ENCODE measurements at places on chromosomes 2 and 18.
A peak's percentile ranks its signal among the peaks of the same experiment; 100 is the strongest.

DNA sequence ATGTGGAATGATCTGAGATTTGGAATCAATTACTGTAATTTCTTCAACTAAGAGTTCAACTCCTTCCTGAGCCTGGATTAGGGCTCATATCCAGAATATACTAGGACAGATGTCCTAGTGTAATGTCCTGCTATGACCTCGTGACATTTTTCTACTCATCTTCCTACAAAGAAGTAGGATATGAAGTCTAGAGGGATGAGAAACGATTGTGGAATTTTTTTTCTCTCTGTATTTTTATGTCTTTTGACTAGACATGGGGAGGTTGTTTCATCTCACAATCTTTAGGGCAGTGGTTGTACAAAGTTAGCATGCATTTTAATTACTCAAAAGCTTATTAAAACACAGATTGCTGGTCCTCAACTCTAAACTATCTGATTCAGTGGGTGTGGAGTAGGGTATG, 203.0 kb downstream of the PARD3B start:
- DNase-seq = no peak

- DNase-seq = no peak
Observed at GRCh38 chr2:85779641-85780315, 26.0 kb downstream of the ATOH8 start.

DNA sequence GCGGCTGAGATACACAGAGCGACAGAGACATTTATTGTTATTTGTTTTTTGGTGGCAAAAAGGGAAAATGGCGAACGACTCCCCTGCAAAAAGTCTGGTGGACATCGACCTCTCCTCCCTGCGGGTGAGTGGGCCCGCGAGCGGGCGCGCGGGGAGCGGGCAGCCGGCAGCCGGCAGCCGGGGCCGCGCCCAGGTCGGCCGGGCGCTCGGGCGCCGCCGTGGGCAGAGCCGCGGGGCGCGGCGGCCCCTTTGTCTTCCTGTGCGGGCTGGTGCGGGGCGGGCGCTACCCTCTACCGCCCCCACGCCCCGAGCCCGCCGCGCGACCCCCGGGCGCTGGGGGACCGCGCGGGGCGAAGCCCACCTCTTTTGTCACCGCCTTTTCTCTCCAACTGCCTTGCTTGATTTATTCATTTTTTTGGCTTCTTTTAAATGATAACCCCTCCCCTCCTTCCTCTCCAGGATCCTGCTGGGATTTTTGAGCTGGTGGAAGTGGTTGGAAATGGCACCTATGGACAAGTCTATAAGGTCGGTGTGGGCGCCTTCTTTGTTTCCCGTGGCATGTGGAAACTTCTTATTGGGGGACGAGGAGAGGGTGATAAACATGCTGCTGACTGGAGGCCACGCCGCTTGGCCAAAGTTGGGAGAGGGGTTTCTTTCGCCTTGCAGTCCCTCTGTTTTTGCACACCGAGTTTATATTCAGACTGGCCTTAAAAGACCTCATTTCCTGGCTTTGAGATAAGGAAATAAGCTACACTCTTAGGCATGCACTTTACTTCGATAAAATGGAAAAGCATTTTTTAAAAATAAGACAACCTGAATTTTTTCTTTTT, 722 bp downstream of the MAP4K4 start:
- peak; percentile 15 for DNase-seq

DNA sequence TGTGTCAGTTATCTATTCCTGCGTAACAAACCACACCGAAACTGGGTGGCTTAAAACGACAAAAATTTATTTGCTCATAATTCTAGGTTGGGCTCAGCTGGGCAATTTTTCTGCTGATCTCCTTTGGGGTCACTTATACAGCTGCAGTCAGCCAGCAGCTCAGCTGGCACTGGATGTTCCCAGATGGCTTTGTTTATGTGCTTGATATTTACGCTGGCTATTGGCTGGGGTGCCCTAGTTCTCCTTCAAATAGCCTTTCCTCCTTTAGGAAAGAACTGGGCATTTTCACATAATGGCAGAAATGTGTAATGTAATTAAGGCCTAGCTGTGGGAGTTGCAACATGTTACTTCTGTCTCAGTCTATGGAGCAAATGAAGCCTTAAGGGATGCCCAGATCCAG, 142.2 kb downstream of the B3GNT2 start:
- no peak for DNase-seq

DNA sequence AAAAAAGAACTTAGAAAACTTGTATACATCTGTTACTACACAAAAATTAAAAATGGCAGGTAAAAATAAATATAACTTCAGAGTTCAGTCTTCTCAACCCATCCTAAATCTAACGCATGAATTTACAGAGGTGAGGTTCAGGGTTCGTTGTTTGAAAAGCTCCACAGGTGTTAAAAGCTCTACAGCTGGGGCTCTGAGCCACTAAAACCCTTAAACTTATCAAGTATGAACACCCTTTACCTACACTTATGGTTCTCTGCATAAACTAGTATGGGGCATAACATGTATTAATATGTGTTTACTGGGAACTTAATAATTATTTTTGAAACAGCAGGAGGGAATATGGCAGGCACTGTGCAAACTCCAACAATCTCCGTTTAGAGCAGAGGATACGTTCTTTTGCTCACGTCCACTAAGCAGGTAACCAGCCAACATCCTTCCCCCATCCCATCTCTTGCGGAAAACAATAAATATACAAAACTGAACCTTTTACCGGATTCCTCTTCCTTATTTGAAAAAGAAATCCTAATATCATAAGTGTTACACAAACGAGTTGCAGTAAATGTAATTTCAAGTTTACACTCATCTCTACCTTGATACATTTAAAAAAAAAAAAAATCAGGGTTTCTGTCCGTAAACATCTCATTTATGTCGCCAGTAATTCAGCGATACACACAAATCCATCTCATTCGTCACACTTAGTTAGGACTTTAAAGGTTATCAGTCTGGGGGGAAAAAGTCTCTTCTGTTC, 1.3 kb downstream of the PIAS2 start:
- no peak for DNase-seq

DNA sequence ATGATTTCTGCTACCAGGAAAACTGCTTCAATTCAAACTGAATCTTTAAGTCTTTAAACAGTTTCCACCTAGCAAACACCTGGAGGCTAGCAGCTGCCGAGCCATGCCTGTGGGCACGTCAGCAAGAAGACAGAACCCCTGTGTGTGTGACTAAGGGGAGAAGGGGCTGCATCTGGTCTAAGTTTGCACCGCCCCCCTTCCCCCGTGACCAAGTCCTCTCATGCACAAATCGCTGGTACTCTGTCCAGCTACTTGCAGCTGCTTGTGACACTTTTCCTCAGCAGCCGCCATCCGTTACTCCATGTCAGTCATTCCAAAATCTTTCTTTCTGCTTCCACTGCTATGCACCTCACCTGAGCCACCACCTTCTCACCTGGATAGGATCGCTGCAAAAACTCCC, 355.0 kb downstream of the SS18 start:
- no peak for DNase-seq

DNA sequence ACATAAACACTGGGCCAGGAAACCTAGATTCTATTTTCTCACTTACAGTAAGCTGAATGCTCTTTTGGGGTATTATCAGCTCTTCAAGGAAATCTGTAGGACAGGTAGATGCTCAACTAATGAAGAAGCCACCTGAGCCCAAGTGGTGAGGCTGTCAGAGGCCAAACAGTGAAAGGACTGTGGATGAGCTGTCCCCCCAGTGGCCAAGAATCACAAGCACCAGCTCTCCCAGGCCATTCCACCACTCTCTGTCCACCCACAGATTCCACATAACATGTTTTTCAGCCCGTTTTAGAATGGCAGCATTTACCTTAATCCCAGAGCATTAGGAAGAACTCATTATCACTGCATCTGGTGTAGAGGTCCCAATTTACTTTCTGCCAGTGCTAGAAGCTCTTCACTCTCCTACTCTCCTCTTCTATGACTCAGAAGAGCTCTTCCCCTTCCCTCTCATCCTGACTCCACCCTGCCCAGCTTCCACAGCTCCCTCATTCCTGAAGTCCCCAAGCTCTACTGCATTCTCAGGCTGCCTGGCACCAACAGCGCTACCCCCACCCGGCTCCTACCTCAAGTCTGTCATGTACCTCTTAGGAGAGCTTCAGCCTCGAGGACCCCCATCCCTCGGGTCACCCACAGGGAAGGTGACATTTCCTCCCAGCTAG, 43.8 kb upstream of the GORASP2 start:
- peak; percentile 5 for DNase-seq

DNA sequence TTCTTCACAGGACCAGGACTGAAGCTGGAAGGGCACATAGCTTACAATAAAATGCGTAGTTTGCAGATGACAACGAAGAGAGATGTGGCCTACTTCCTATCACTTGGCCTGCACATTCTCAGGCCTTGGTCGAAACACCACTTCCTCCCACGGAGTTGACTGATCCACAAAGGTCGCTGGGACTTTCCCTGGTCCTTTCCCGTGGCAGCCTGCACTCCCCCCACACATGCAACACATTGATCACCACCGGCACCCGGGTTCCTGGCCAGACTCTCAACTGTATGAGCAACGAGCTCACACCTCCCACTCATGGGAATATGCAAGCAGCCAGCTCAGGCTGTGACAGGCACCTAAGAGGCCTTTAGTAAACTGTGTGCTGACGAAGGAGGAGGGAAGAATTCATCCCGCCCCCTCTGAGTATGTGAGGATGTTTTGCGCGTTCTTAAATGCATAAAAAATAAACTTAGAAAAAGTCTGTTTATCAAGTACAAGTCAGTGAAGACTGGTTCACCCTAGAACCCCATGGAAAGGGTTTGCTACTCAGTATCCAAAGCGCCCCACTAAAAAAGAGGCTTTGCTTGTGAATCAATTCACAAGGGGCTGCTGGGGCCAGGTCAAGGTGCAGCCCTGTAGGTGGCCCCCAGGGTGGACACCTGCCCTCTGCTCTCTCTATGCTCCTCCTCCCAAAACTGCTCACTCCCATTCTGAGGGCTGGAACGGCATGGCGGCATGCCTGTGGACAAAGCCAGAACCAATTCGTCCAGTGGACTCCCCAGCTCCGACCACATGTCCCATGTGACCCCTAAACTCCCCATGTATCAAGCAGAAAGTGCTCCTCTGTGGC, 154.3 kb downstream of the EIPR1 start:
- peak; percentile 74 for DNase-seq

GRCh38 chr2:157603198-157603597, 25.5 kb downstream of the ACVR1C start:
- no peak for DNase-seq
